ENCODE measurements at places on chromosomes 7 and 10.

GRCh38 chr7:103771294-103771693, 218.2 kb downstream of the RELN start:
- no peak for DNase-seq

GRCh38 chr7:124720195-124720594, 45.4 kb downstream of the GPR37 start:
- no peak for DNase-seq

GRCh38 chr10:12934777-12935176, 66.7 kb downstream of the CCDC3 start:
- no peak for DNase-seq

DNA sequence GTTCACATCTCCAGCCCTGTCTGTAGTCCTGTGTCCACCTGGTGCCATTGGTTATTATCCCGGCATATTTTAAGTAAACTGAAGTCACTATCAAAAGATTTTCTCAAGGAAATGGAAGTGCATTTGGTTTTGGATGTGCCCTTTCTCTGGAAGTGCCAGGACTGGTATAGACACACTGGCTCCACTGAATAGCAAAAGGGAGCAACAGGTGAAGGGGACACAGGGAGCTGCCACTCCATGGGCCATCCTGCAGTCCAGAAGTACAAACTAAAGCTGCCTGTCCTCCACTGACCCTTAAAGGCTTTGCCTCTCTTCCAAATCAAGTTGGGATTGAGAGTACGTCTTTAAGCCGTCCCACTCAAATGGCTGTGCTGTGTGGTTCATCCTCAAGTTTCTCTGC, 62.7 kb downstream of the NOC3L start:
- no peak for DNase-seq

DNA sequence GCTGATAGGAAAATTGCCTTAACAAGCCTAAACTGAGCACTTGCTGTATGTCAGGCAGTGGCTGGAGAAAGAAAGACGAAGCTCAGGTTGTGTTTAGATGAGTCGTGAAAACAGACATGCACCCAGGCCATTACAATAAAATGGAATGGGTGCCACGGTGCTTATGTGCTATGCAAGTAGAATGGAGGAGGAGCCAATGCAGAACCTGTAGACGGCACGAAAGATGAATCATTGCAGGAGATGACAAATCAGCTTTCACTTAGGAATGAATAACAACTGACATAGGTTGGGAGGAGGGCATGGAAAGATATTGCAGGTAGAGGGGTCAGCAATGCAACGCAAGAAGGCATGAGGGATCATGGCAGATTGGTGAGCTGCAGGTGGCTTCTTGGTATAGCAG, 61.2 kb upstream of the ARHGAP21 start:
- no peak for DNase-seq
